Aorta (tissue), 5 donors: ENCODE measurements at places on chromosomes 16 and 17. TPM values are rescaled to one million over a fixed set of nuclear protein-coding genes. Genes with fewer than 3 reads are reported as not detected.

DNA sequence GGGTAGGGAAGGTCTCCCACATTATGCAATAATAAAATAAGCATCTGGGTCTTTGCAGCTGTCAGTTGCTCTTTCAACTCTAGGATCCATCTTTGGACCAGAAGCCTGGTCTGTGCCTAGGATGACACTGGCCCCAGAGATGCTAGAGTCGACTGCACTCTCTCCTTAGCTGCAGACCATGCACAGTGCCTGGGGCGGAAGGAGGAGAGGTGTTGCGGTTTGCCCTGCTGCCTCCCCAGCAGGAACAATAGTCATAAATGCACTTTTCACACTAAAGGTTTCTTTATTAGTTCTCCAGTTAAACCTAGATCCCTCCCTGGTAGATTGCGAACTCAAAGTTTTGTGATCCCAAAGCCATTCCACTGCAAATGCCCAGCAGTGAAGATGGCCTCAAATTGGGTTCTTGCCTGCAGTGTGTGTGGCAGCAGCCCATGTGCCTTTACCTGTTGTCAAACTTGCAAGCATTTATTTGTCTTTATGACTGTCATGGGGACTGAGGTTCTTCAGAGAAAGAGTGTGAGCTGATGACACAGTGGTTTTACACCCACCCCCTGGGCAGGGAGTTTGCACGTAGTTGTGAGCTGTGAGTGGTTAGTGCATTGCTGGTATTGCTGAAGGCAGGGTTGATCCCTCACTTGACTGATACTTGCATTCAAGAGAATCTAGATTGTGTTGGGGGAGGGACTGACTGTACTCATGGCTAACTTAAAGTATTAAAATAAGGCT is 10.3 kb downstream of the ATXN1L start:
- no peaks in the 10 kb centered on the region for H3K36me3 ChIP-seq
- H3K27ac ChIP-seq = no peak overlapping the region
- no peak for DNase-seq
- no peaks in the 10 kb centered on the region for H3K27me3 ChIP-seq
- H3K4me1 ChIP-seq = no peaks in the 10 kb centered on the region
- no peak overlapping the region for H3K4me3 ChIP-seq

DNA sequence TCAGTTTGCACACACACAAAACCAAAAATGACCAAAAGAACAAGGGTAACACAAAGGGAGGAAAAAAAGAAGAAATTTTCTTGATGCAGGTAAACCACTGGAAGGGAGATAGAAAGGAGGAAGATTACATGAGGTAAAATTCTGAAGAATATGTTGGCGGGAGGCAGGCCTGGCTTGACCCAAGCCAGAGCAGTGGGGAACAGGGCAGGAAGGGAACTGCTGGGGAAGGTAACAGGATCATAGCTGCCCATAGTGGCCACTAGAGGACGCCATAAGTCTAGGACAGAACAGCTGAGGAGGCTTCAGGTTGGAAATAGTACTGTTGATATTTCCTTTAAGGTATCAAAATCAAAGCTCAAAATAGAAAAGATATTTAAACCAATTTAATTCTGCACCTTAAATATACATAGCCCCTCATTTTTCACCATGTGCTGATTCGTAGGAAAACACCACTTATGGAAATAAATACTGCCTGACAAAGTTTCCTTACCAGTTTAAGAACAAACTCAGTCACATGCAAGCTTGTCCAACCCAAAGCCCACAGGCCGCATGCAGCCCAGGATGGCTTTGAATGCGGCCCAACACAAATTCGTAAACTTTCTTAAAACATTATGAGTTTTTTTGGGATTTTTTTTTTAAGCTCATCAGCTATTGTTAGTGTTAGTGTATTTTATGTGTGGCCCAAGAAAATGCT is 15.5 kb downstream of the VPS35 start:
- H3K4me1 ChIP-seq = no peaks in the 10 kb centered on the region
- peaks cover 5% of the 10 kb centered on the region for H3K36me3 ChIP-seq
- no peak overlapping the region for H3K4me3 ChIP-seq
- H3K27me3 ChIP-seq = no peaks in the 10 kb centered on the region
- no peak overlapping the region for H3K27ac ChIP-seq

GRCh38 chr16:24221219-24221618 is 34.9 kb upstream of the CACNG3 start:
- no peak for DNase-seq
- no peaks in the 10 kb centered on the region for H3K4me1 ChIP-seq
- H3K36me3 ChIP-seq = no peaks in the 10 kb centered on the region
- no peaks in the 10 kb centered on the region for H3K27me3 ChIP-seq
- no peak overlapping the region for H3K4me3 ChIP-seq

- no peak for DNase-seq
- no peak overlapping the region for H3K27ac ChIP-seq
- no peaks in the 10 kb centered on the region for H3K4me1 ChIP-seq
Observed at GRCh38 chr17:30969989-30970830, 629 bp upstream of the RNF135 start.

GRCh38 chr16:51267681-51268080 is 116.6 kb upstream of the SALL1 start:
- H3K4me1 ChIP-seq = no peaks in the 10 kb centered on the region
- no peak overlapping the region for H3K4me3 ChIP-seq
- H3K27me3 ChIP-seq = no peaks in the 10 kb centered on the region

The SLC52A1 gene
- polyA plus RNA-seq = 0.88 TPM

The C16orf92 gene
- polyA plus RNA-seq = not detected

The PRSS27 gene
- 1.6 TPM for polyA plus RNA-seq
